LHCN-M2 (cell line): ENCODE measurements at places on chromosomes 3 and 15. TPM values are rescaled to one million over a fixed set of nuclear protein-coding genes. Genes with fewer than 3 reads are reported as not detected.

DNA sequence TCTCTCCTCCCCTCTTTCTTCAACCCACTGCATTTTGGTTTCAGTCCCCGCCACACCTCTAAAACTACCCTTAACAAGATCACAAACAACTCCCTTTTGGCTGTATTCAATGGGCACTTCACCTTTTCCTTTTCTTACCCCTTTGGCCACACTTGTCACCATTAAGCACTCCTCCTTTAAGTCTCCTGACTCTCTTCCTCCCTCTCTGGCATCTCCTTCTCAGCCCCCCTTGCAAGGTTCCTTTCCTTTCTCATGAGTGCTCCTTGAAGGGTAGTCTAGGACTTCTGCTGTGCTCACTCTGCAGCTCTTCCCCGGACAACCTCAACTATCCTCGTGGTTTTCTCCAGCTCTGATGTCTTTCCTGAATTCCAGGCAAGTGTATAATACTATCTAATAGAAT is 103.7 kb downstream of the RPL22L1 start:
- no peak for DNase-seq

DNA sequence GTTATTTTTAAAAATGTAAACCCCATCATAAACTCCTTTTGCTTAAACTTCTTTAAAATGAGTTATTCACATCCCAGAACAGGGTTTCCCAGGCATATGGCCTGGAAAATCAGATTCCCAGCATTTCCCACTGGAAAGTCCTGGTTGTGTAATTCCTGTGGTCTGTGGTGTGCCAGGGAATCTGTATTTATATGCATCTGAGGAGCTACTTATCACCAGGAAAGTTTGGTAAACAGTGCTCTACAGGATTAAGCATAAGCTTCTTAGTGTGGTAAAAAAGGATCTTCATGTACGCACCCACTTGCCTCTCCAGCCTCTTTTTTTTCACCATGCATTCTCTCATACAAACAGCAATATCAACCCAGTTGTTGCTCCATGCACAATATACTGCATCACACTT is 28.2 kb downstream of the MEIS2 start:
- DNase-seq: peak; percentile 23

DNA sequence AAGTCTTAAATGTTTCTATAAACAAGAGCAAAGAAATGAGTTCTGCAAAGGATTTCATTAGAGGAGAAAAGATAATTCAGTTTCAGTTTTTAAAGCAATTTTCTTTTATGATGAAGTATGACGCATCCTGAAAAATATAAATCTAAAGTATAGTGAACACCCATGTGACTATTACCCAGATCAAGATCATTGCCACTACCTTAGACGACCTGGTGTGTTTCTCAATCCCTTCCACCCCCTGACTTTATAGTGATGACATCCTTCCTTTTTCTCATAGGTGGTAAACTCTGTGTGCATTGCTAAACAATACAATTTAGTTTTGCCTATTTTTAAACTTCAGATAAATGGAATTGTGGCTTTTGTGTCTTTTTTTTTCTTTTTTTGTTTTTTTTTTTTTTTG is 8.4 kb downstream of the STT3B start:
- no peak for DNase-seq

GRCh38 chr3:133371181-133371580 is 28.7 kb upstream of the BFSP2 start:
- DNase-seq: no peak

GRCh38 chr3:40618158-40618557 is 93.4 kb downstream of the ZNF621 start:
- DNase-seq: no peak

- no peak for DNase-seq
These were observed 81.1 kb upstream of the VGLL4 start for GRCh38 chr3:11724615-11725339.

DNA sequence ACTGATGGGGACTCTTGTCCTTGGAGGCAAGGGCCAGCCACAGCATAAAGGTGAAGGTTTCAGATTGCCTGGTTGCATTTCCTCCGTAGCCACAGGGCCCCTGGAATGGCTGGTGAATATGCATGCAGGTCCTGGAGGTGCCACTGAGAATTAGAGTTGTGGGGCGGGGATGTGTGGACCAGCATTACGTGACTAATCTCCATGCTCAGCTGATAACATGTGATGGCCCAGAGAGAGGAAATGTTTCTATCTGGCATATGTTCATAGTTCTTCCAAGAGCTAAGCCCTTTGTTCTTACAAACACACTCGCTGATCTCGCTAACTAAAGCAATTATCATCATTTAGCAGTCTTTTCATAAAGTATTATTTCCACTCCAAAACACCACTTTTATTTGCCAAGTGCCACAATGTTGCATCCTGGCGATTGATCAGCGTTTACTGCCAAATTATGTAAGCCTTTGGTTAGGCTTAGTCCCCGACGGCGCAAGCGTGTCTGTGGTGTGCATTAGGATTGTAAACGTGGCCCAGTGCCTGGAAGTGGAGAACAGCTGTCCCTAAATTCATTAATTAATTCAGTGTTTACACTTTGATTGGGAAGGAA is 55.9 kb downstream of the CGNL1 start:
- DNase-seq: no peak

- DNase-seq: peak; percentile 92
These were observed 49.7 kb downstream of the SLC6A6 start for GRCh38 chr3:14451844-14452739.

- DNase-seq: no peak
These were observed 62.3 kb downstream of the EPHB1 start for GRCh38 chr3:134857356-134857755.

DNA sequence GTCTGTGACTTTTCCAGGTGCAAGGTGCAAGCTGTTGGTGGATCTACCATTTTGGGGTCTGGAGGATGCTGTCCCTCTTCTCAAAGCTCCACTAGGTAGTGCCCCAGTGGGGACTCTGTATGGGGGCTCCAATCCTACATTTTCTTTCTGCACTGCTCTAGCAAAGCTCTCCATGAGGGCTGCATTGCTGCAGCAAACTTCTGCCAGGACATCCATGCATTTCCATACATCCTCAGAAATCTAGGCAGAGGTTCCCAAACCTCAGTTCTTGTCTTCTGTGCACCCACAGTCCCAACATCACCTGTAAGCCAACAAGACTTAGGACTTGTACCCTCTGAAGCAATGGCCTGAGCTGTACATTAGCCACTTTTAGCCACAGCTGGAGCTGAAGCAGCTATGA is 694.5 kb upstream of the BCHE start:
- DNase-seq: no peak

- DNase-seq: peak; percentile 3
These were observed 186.1 kb downstream of the OTOL1 start for GRCh38 chr3:161682715-161683114.

DNA sequence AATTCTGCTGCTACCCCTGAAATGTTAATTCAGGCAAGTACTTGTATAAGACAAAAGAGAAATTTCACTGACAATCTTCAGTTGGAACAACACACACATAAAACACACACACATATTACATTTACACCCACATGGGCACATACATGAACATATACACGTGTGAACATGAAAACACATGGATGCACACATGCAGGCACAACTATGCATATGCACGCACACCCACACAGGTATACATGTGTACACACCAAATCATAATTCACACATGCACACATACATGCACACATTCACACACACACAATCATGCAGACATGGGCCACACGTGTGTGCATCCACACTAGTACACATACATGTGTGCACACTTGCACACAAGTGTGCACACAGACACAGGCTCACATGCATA is 277.8 kb downstream of the OCA2 start:
- DNase-seq: no peak

The ACKR4 gene
- not detected in 2 replicates for total RNA-seq

The GOLGA6L7 gene
- not detected in 2 replicates for total RNA-seq

The FEZF2 gene
- not detected in 2 replicates for total RNA-seq

The GOLGA8S gene
- total RNA-seq: 0.06 TPM in 1 of 2 replicates, not detected in the other

The ZBED2 gene
- not detected in 2 replicates for total RNA-seq

The CKMT1A gene
- total RNA-seq: not detected in 2 replicates

The CISH gene
- 0.58 and 1.6 TPM in 2 replicates for total RNA-seq
